ENCODE measurements at places on chromosomes 5 and 9.
A peak's percentile ranks its signal among the peaks of the same experiment; 100 is the strongest.

DNA sequence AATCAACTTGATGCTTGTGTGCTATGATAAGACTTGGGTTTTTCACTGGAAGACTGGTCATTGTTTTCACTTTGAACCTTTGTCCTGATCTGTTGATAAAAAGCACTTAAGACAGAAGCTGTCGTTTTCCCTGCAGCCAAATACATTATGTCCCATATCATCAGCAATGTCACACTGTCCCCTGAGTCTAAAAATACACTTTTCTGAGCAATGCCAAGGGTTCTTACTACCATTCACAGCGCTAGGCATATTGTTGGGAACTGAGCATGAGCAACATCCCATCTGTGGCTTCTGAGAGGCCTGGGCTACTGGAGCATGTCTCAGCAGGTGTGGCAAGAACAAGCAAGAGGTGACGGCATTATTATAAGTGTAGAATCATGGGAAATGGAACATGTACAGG, 81.8 kb downstream of the SEMA6A start:
- DNase-seq = no peak

GRCh38 chr9:132168347-132168746, 6.5 kb downstream of the NTNG2 start:
- DNase-seq = no peak

- peak; percentile 81 for DNase-seq
Observed at GRCh38 chr5:150350524-150351344, 6.8 kb upstream of the TCOF1 start.

DNA sequence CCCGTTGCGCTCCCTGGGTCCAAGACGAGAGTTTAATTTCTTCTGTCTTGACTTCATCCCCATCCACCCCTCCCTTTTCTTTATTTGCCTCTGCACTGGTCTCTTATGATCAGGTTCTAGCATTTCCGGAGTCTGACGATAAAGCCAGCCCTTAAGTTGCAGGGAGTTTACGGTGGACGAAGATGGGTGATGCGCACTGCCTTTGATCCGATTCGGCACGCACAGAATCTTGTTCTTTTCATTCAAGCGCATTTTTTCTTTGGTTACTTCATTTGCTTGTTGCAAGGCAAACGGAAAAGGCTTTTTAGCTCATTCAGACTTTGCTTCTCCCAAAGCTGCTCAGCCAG, 488 bp upstream of the MCTP1 start:
- no peak for DNase-seq

- no peak for DNase-seq
Observed at GRCh38 chr9:76135902-76136301, 245.4 kb downstream of the PCSK5 start.

GRCh38 chr9:37407468-37407867, 15.0 kb upstream of the GRHPR start:
- DNase-seq = no peak
